ENCODE measurements at places on chromosomes 7 and 10.

DNA sequence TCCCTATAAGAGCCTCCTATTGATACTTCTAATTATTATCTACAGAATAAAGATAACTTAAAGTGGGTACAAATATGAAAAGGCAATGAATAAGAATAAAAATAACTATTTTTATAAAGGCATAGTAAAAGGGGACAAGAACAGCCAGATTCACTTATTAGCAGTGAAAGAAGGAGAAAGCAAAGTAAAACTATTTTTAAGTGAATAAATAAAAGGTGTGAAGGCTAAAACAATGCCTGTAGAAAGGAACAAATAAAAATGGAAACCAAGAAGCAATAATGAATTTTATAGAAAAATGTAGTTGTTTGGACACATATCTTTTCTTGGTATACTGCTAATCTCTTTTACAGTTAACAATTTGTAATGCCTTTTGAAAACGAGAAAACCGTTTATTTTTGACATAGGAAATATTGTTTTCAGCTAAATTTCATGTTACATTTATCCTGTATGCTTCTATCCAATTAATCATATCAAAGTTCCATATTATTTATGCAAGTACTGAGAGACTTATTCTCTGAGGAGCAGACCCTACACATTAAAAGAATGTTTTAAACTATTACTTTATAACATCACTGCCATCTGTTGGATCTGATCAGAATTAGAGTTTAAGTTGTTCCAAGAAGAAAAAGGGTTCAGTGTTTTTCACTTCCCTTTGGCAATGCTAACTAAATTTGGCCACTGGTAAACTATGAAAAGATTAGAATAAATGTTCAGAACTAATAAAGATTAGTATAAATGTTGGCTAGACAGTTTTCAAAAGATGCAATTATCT, 59.1 kb downstream of the ARMC3 start:
- DNase-seq, result no peak

DNA sequence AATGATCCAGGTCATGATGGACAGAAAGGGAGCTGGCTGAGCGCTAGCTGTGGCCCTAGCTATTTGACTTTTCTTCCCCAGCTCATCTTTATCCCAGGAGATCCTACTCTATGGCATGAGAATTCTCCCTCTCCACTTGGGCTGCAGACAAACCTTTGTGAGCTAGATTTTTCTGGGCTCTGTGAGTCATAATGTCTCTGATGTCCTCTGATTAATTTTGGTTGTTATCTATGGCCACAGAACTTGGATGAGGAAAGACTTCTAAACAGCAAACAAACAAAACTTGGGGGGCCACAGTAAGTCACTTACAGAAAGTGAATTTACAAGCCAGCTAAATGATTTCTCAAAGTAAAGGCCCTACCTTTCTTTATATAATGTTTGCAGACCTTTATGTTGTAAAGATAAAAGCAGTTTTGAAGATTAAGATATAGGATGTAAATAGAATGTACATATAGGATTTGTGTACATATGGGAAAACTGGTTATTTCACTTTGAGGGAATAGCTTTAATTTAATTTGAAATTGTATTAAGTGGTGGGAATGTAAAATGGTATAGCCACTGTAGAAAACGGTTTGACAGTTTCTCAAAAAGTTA, 10.4 kb downstream of the ABLIM1 start:
- no peak for DNase-seq

DNA sequence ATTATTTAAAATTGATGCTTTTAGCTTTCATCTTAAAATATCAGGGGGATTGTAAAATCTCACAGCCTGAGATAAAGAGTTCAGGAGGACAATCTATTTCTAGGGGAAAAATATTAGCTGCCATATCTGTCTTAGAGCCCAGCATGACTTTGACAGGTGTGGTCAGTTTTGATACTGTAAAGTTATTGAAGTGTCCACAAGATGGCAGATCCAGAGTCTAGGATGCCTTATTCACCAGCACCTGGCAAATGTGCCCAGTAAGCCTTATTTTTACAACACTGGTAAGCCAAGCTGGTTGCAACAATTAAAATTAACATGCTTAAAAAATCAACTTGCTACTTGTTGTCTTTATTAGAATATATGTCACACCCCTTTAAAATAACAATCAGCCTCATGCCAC, 579.3 kb downstream of the SH2D4B start:
- no peak for DNase-seq

DNA sequence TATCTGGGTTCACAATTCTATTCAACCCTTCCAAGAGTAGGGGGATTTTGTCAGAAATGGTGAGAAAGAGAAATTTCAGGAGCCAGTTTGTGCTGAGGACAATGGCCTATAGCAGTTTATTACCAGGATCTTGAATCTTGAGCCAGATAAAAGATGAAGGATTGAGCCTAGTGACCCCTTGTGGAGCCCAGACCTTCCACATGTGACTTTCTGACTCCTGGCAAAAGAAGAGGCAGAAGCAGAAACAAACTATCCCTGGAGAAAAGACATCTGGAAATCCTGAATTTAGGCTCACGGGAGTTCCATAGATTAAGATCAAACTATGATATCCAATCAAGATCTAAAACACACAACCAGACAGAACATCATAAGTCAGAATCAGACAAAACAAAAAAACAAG, 60.9 kb upstream of the CHRM2 start:
- no peak for DNase-seq

DNA sequence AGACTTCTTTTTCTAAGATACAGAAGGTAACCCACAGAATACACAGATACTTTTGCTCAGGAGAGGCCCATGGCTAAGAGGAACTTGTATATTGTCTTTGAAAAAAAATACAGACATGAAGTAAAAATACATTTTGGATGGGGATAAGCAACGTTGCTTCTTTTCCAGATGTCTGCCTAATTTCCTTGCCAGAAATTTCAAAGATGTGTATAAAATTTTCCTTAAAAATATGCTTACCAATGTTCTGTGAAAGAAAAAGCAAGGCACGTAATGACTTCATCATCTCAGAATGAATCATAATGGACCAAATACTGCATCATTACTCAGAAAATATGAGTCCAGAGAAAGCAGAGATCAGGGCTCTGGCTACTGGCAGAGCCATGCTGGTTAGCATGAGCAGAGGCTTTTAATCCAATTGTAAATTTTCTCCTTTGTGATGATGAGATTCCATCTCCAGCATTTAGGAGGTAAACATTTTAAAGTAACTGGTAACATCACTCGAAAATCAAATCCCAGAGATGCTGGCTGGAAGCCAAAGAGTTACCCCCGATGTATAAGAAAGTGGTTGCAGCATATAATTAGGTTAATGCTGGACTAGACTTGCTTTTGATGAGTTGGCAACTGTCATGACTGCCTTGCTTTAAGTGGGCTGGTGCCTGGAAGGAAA, 272.5 kb downstream of the SEMA3A start:
- no peak for DNase-seq

- no peak for DNase-seq
Observed at GRCh38 chr10:48526011-48526821, 78.7 kb downstream of the ARHGAP22 start.

DNA sequence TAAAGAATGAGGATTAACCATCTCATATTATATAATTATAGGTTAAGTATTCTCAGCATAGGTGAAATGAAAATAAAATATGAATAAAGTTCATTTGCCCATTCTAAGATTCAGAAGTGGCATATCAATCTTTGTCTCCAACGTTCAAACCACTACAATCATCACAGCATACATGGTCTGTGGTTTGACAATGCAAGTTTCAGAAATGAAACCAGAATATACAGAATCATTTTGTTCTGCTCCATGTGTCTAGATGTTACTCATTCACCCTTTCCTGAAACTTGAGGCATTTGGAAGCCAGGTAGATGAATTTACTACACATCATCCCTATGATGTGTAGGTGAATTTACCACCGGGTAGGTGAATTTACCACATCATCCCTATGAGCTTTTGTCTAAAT, 44.5 kb upstream of the PPP1R3A start:
- DNase-seq, result no peak

- no peak for DNase-seq
Observed at GRCh38 chr10:71397296-71398212, 834 bp downstream of the CDH23 start.

- DNase-seq, result peak; percentile 84
Observed at GRCh38 chr7:143408686-143409561, at the start of gene EPHA1. TSS of gene EPHA1 (minus strand) at chr7:143408856. CDS start at chr7:143408805, 51 bp downstream.

DNA sequence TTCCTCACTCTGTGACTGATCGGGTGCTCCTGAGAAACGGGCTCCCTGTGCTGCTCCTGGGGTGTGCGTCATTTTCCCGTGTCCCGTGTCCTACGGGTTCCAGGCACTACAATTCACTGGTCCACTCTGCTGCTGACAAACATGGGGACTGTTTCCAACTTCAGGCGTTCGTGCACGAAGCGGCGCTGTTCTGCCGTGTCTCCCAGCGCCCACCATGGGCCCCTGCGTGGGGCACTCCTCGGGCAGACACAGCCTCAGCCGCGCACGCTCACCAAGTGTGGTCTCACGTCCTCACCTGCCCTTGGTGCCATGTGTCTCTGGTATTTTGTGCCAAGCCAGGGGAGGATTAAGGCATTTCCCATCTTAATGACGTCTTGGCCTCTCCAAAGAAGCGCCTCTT, 19.0 kb downstream of the GPR146 start:
- DNase-seq, result no peak

GRCh38 chr7:45073031-45073785, 15.6 kb downstream of the NACAD start:
- no peak for DNase-seq
